ENCODE measurements at places on chromosomes 4 and X. TPM values are rescaled to one million over a fixed set of nuclear protein-coding genes. Genes with fewer than 3 reads are reported as not detected.
A peak's percentile ranks its signal among the peaks of the same experiment; 100 is the strongest.

DNA sequence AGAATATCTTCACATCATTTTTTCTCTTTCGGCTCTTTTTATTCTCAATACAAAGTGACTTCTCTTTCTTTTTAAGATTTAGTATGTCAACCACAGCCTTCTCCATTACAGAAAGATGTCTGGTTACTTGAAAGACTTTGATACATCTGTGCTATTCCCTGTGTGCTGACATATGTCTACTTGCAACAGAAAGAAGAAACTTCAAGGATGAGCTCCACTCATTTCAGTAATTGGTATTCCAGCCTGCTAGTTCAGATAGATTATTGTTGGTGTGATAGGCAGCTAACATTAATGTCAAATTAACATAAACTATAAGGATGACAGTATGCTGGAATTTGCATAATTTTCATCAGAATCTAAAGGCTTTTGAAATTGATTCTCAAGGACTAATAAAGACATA, 948.7 kb downstream of the PCDH18 start:
- H3K36me3 ChIP-seq = no peaks in the 10 kb centered on the region
- DNase-seq = no peak
- H3K4me1 ChIP-seq = no peaks in the 10 kb centered on the region
- H3K27me3 ChIP-seq = no peaks in the 10 kb centered on the region
- no peak overlapping the region for H3K4me3 ChIP-seq

DNA sequence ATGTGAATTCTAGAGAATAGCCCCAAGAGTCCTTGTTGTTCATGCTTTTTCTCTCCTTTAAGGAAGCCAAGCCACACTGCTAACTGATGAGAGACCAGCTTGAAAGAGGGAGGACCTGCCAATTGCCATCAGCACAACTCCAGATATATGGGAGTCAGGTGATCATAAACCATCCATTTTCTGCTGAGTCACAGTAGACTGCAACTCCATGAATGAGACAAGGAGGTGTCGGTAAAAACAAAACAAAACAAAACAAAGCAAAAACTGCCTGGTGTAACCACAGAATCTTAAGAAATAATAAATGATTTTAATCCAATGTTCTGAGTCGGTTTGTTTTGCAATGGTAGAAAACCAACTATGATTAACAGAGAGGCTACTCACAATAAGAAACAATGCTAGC, 837.3 kb downstream of the PCDH7 start:
- no peaks in the 10 kb centered on the region for H3K36me3 ChIP-seq
- DNase-seq = no peak
- no peaks in the 10 kb centered on the region for H3K27me3 ChIP-seq
- H3K4me1 ChIP-seq = no peaks in the 10 kb centered on the region
- no peak overlapping the region for H3K27ac ChIP-seq

DNA sequence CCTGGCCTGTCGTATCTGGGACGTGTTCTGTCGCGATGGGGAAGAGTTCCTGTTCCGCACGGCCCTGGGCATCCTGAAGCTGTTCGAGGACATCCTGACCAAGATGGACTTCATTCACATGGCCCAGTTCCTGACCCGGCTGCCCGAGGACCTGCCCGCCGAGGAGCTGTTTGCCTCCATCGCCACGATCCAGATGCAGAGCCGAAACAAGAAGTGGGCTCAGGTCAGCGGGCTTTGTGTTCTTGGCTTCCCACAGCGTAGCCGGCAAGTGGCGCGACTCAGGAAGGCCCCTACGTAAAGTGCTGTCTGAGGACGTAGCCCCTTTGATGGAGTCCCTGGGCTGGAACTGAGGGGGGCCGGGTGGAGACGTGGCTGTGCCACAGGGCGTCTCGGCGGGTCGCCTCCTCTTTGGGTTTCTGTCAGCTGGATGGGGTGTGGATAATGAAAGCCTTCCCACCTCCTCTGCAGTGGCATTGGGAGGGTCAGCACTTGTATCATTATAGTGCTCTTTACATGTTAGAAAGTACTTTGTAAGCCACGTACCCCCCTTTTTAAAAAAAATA, 18.1 kb upstream of the TADA2B start:
- H3K4me1 ChIP-seq = no peaks in the 10 kb centered on the region
- no peak for DNase-seq
- H3K36me3 ChIP-seq = peaks cover 22% of the 10 kb centered on the region

DNA sequence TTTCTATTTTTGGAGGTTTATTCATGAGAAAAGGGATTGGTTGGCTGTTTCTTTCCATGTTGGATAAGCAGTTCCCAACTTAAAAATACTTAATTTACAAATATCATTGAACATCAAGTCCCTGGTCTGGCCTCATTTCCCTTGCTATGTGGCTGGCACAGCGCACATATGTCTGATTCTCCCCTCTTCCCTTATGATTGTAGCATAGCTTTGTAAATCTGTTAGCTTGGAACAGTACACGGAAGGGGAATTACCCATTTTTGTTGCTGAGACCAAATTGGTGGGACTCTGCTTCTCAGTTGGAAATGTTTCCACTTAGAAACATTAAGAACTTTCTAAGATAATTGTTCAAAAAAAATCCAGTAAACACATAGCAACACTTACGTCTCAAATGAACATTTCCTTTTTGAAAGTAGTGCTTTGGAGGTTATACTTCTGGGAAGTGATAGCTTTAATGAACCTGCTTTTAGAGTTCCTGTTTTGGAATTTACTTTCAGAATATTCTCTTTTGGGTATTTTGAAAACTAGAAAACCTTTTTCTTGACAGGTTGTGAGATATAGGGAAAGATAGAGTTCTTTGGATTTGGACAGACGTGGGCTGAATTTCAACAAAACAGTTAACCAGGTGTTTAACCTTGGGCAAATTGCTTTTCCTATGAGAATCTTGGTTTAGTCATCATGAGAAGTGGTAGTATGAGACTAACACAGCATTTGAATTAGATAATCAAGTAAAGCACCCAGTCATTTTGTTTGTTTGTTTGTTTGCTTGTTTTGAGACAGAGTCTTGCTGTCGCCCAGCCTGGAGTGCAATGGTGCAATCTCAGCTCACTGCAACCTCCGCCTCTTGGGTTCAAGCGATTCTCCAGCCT, 47.3 kb downstream of the STIM2 start:
- no peak for DNase-seq
- H3K27ac ChIP-seq = peak overlapping the region; percentile 43
- H3K27me3 ChIP-seq = no peaks in the 10 kb centered on the region
- peaks cover 13% of the 10 kb centered on the region for H3K4me1 ChIP-seq
- peak overlapping the region; percentile 40 for H3K4me3 ChIP-seq

GRCh38 chr4:41052287-41052686, 162.1 kb downstream of the APBB2 start:
- H3K36me3 ChIP-seq = no peaks in the 10 kb centered on the region
- H3K27ac ChIP-seq = no peak overlapping the region
- DNase-seq = no peak
- H3K27me3 ChIP-seq = no peaks in the 10 kb centered on the region
- H3K4me1 ChIP-seq = peaks cover 21% of the 10 kb centered on the region

- no peak overlapping the region for H3K4me3 ChIP-seq
- DNase-seq = no peak
- no peaks in the 10 kb centered on the region for H3K4me1 ChIP-seq
- H3K36me3 ChIP-seq = no peaks in the 10 kb centered on the region
- no peaks in the 10 kb centered on the region for H3K27me3 ChIP-seq
These were observed 103.4 kb upstream of the TEX13A start for GRCh38 chrX:105323928-105324327.

- peaks cover 17% of the 10 kb centered on the region for H3K4me1 ChIP-seq
- DNase-seq = no peak
- H3K27ac ChIP-seq = peak overlapping the region; percentile 36
- H3K36me3 ChIP-seq = peaks cover 19% of the 10 kb centered on the region
- no peak overlapping the region for H3K4me3 ChIP-seq
These were observed 74.1 kb downstream of the EVC start for GRCh38 chr4:5784960-5785611.

DNA sequence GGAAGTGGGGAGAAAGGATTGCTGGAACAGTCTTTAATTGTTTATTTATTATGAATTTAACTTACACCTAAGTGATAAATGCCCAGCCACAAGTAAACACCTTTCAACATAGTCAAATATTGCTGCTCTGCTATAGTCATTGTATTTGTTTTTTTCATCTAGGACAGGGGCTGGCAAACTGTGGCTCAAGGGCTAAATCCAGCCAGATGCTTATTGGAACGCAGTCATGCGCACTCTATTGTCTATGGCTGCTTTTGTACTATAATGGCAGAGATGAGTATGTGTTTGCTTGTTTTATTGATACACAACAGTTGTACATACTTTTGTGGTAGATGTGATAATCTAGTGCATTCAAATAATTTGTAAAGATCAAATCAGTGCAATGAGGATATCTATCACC, 95.3 kb downstream of the ZAR1 start:
- no peaks in the 10 kb centered on the region for H3K27me3 ChIP-seq
- no peaks in the 10 kb centered on the region for H3K4me1 ChIP-seq
- no peak overlapping the region for H3K4me3 ChIP-seq
- peaks cover 13% of the 10 kb centered on the region for H3K36me3 ChIP-seq
- no peak overlapping the region for H3K27ac ChIP-seq

GRCh38 chrX:6778544-6779503, 243.9 kb upstream of the VCX3A start:
- no peak overlapping the region for H3K27ac ChIP-seq
- H3K4me1 ChIP-seq = no peaks in the 10 kb centered on the region
- no peak for DNase-seq
- H3K4me3 ChIP-seq = no peak overlapping the region

GRCh38 chrX:118345045-118345463, 852 bp upstream of the WDR44 start:
- no peak for DNase-seq
- H3K27ac ChIP-seq = peak overlapping the region; percentile 82
- peaks cover 22% of the 10 kb centered on the region for H3K4me1 ChIP-seq
- H3K36me3 ChIP-seq = no peaks in the 10 kb centered on the region
- H3K27me3 ChIP-seq = no peaks in the 10 kb centered on the region
- peak overlapping the region; percentile 92 for H3K4me3 ChIP-seq

DNA sequence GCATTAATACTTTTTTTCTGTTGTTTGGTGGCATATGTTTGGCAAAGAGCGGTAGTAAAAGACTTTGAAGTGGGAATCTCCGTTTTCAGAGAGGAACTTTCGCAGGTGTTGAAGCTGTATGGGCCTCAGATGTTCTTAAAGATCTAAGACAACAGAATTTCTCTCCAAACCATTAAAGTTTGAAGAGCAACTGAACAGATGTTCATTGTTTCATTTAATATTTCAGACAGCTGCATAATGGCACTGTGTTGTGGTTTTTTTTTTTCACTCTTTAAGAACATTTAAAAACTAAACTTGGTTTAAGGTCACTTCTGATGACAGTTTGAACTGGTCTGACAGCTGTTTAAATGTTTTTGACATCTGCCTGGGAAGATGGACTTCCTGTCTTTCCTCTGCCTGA, 882.7 kb upstream of the PCDH10 start:
- H3K4me1 ChIP-seq = no peaks in the 10 kb centered on the region
- no peak overlapping the region for H3K27ac ChIP-seq
- H3K27me3 ChIP-seq = no peaks in the 10 kb centered on the region
- H3K36me3 ChIP-seq = no peaks in the 10 kb centered on the region

DNA sequence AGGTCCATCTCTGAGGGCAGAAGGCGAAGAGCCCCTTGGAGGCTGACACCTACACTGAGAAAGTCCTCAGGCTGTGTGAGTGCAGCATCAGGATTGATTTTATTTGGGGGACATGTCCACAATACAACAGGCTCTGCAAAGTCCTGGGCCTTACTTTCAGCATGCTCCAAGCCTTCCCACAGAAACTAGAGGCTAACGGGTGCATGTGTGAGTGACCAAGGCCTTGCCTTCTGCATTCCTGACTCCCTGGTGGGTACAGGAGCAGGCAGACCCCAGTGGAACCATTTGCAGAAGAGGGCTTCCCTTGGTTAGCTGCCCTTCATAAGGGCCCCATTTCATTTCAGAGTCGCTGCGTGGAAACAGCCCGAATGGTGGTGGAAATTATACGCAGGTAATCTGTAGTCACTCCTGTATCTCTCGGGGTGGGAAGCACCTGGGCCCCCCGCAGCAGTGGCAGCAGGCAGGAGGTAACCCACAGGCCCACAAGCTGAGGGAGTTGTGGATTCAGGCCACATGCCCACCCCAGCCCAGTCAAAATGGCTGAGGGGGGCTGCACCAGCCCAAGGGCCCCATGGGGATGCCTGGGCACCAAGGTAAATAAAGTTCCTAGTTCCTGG, 37.7 kb downstream of the NSG1 start:
- H3K36me3 ChIP-seq = peaks cover 54% of the 10 kb centered on the region
- no peak overlapping the region for H3K27ac ChIP-seq
- DNase-seq = no peak
- H3K4me3 ChIP-seq = no peak overlapping the region

DNA sequence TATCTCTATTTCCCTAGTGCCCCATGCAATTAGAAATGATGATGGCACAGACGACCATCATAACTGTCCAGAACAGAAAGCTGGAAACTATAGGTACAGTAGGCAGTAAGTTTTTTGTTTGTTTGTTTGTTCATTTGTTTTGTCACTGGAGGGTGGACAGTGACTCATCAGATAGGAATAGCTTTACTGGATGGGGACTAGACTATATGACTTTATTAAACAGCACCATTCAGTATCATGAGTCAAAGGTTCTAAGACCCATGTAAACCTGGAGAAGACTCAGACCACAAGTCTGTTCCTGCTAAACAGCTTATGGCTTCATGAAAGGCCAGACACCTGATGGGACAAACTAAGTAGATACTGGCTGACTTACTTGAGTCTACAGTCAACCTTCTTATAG, 38.4 kb downstream of the PLAC1 start:
- H3K27ac ChIP-seq = no peak overlapping the region
- H3K4me3 ChIP-seq = no peak overlapping the region
- no peaks in the 10 kb centered on the region for H3K27me3 ChIP-seq
- peaks cover 14% of the 10 kb centered on the region for H3K4me1 ChIP-seq
- no peak for DNase-seq

The RELL1 gene
- total RNA-seq = 69.3 TPM

The CPLX1 gene
- 0.85 TPM for total RNA-seq

The DSPP gene
- not detected for total RNA-seq

The P2RY8 gene
- total RNA-seq = 4.2 TPM

The ADGRG4 gene
- 0.14 TPM for total RNA-seq

The ITIH6 gene
- total RNA-seq = not detected

The SCRG1 gene
- total RNA-seq = 9.7 TPM

The HTN1 gene
- total RNA-seq = not detected

The DCK gene
- total RNA-seq = 11.7 TPM

The TMEM31 gene
- not detected for total RNA-seq

The DRD5 gene
- total RNA-seq = not detected

The MCUB gene
- 45.0 TPM for total RNA-seq

All from thoracic aorta (tissue), 2 donors.